ENCODE measurements at places on chromosomes 7 and 10.
A peak's percentile ranks its signal among the peaks of the same experiment; 100 is the strongest.

DNA sequence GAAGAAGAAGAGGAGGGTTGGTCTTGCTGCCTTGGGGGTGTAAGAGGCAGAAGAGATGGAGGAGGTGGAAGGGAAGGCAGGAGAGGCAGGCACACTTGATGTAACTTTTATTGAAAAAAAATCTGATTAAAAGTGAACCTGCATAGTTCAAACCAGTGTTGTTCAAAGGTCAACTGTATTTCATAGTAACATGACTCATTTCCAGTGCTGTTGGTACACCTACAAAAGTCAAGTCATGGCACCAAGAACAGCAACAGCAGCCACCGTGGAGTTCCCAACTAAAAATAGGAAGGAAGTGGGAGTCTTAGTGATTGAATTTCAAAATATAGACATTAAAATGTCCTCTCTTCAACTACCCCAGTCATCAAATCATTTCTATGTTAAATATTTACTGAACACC, 88.5 kb downstream of the CTNNA3 start:
- DNase-seq: no peak

DNA sequence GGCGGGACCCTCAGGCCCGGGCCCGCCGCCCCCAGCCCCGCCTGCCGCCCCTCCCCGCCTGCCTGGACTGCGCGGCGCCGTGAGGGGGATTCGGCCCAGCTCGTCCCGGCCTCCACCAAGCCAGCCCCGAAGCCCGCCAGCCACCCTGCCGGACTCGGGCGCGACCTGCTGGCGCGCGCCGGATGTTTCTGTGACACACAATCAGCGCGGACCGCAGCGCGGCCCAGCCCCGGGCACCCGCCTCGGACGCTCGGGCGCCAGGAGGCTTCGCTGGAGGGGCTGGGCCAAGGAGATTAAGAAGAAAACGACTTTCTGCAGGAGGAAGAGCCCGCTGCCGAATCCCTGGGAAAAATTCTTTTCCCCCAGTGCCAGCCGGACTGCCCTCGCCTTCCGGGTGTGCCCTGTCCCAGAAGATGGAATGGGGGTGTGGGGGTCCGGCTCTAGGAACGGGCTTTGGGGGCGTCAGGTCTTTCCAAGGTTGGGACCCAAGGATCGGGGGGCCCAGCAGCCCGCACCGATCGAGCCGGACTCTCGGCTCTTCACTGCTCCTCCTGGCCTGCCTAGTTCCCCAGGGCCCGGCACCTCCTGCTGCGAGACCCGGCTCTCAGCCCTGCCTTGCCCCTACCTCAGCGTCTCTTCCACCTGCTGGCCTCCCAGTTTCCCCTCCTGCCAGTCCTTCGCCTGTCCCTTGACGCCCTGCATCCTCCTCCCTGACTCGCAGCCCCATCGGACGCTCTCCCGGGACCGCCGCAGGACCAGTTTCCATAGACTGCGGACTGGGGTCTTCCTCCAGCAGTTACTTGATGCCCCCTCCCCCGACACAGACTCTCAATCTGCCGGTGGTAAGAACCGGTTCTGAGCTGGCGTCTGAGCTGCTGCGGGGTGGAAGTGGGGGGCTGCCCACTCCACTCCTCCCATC, 82.7 kb downstream of the PAX2 start:
- DNase-seq: no peak

DNA sequence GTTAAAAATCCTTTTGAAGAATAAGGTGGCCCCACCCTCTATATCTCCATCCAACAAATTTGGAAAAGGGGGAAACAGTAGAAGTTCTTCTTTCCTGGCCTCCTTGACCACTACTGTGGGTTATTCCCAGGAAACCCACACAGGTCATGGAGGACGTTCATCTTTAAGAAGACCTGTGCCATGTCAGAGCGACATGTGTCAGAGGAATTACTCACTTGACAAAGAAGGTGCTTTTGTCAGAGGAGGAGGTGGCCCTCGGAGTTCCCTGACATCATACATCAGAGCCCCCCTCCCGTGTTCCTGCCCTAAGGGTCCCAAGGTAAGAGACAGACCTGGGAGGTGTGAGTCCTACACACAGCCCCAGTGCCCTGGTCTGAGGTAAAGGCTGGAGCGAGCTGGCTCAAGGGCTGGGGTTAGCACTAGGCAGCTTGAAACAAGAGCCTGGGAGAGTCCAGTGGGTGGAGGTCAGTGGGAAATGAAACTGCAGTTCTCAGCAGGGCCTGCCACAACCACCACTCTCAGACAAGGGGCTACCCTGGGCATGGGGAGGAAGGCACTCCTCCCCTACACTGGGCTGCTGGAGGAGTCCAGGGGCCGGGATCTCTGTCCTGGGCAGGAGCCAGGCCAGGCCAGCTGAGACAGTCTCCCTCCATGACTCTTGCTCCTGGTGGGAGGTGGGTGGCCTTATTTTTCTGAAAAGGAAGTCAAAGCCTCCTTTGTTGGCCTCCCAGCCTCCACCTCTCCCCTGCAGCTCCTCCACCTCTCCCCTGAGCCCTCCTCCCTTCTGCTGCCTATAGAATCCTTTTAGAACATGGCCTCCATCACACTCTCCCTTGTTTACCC, 21.8 kb upstream of the ZMIZ1 start:
- no peak for DNase-seq

DNA sequence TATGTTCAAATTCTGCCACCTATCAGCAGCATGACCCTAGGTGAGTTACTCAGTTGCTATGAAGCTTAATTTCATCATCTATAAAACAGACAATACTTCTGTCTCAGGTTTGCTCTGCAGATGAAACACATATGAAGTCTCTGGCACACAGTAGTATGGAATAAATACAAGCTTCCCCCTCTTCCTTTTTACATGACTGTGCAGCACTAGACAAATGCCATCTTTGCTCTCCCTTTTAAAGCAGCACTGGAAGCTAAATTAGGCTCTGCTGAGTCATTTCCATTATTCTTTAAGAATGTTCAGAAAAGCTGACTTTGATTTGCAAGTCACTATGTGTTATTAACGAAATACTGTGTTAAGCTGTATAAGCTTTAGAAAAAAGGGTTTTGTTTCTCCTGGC, 40.7 kb upstream of the ANAPC16 start:
- DNase-seq: no peak

- DNase-seq: no peak
Observed at GRCh38 chr10:76982671-76983070, 654.9 kb downstream of the KCNMA1 start.

DNA sequence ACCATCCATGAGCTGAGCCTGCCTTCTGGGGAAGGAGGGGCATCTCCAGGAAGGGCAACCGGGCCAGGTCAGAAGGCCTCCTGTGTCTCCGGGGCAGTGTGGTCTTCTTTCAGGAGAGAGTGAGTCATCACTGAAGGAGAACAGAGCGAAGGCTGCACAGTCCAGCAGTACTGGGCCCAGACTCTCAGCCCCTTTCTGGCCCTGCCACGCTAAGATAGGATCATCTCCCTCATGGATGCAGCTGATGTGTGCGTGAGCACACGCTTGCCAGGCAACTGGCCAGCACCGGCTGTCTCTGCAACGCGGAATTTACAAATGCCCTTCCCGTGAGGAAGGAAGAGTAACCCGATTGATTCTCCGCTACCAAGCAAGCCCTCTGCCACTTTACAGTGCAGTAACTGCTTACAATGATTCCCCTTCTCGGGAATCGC, 328.2 kb downstream of the TNS3 start:
- DNase-seq: peak; percentile 35

DNA sequence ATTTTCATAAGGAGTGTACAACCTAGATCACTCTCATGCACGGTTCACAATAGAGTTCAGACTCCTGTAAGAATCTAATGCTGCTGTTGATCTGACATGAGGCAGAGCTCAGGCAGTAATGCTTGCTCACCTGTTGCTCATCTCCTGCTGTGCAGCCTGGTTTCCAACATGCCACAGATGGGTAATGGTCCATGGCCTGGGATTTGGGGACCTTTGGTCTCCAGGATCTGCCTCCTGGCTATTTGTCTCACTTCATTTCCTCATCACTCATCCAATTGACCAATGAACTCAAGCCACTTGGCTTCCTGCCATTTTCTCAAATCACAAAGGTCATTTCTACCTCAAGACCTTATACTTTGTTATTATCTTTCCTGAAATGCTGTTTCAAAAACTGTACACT, 786.1 kb downstream of the ANKRD7 start:
- DNase-seq: no peak

- no peak for DNase-seq
Observed at GRCh38 chr10:44427479-44427878, 42.6 kb upstream of the CXCL12 start.

DNA sequence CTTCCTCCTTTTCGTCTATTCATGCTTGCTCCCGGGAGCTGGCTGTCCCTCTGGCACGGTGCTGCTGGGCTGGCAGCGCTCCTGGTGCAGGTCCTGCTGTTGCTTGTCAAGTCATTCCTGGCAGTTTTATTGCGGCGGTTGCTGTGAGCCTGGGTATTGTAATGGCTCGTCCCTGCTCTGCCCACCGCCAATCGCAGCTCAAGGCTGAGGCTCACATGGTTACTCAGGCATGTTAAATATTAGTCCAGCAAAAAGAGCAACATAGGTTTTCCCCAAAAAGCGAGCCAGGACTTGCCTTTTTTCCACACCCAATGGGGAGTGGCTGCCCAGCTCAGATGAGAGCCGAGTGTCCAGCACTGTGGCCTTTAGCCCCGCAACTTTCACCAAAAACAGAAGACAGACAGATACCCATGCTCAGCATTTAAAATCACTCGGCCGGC, 492.9 kb upstream of the FOXK1 start:
- DNase-seq: peak; percentile 39

DNA sequence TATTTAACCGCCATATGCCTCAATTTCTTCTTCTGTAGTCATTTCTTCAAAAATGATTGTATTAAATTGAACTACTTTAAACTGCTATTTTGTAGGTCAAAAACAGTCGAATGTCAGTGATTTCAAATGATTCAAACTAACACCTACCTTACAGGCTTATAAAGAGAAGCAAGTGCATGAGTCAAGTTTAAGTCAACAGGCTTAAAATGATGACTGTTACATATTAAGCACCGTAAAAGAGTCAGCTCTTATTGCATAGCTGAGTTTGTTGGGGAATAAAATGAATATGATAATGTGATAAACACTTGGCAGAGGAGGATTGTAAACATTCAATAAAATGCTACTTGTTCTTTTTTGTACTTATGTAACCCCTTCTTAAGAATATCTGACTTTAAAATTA, 90.1 kb upstream of the ANKRD1 start:
- no peak for DNase-seq

- DNase-seq: no peak
Observed at GRCh38 chr7:12534046-12534445, 36.5 kb upstream of the SCIN start.

- DNase-seq: no peak
Observed at GRCh38 chr10:59674215-59674836, 35.3 kb downstream of the SLC16A9 start.

GRCh38 chr7:85186083-85186520, 754 bp downstream of the SEMA3D start:
- peak; percentile 16 for DNase-seq

GRCh38 chr10:97838091-97838490, 11.6 kb upstream of the GOLGA7B start:
- no peak for DNase-seq

GRCh38 chr10:17085011-17085725, 44.4 kb downstream of the CUBN start:
- DNase-seq: no peak

DNA sequence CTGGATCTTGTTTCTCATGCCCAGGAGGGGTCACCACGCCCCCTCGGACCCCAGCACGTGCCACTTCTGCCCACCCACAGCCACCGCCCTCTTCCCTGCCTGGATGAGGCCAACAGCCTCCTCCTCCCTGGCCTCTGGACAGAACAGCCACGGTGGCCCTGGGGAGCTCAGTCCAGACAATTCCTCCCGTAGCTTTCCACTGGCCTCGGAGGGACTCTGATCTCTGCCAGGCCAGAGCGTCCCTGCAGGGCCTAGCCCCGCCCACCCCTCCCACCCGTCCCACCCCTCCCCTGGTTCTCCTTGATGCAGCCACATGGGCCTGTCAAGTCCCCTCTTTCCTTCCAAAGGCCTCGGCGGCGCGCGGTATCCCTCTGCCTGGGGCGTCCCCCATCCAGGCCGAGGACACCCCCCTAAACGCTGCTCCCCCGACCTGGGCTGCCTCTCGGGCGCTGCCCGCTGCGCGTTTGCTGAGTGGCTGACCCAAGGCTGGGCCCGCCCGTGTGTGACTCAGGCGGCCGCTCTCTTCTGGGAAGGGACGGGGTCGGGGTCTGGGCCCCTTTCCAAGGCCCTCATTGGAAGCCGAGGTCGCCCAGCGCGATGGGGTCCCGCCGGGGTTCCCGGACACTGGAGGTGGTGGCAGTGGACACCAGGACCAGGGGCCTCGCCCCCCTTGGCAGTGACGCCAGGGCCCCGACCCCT, 557 bp downstream of the TMEM120A start:
- DNase-seq: peak; percentile 9

Measured in SHP77 (cell line).